WERI-Rb-1 (cell line): ENCODE measurements at places on chromosomes 6 and 20.

DNA sequence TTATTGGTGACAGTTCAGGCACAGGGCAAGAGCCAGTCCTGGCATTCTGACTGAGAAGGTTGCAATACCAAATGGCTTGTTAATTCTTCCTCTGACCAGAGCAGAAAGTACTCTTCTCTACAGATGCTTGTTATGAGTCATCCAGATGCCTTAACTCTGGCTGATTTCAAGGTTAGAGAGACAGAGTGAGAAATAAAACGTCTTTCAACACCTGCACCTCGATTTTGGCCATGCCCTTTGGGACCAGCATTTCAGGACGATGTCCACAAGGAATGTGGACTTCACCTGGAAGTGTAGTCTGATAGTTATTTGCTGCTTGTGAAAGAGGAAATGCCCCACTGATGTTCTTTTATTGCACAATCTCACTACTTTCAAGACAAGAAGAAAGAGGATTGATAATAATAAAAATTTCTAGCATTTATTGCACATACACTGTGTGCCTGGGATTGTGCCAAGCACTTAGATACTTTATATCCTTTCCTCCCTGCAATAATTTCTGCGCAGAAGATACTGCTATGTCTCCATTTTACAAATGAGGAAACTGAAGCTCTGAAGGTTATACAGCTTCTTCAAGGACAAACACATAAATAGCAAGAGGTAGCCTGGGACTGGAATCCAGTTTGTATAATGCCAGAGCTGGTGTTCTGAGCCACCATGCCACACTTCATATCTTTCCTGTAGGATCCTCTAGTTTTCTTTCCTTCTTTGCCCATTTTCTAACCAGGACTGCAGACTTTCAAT, 33.5 kb upstream of the MCM3 start:
- DNase-seq: no peak

GRCh38 chr6:31763619-31763940, 1.1 kb downstream of the SAPCD1 start:
- DNase-seq: peak; percentile 83

DNA sequence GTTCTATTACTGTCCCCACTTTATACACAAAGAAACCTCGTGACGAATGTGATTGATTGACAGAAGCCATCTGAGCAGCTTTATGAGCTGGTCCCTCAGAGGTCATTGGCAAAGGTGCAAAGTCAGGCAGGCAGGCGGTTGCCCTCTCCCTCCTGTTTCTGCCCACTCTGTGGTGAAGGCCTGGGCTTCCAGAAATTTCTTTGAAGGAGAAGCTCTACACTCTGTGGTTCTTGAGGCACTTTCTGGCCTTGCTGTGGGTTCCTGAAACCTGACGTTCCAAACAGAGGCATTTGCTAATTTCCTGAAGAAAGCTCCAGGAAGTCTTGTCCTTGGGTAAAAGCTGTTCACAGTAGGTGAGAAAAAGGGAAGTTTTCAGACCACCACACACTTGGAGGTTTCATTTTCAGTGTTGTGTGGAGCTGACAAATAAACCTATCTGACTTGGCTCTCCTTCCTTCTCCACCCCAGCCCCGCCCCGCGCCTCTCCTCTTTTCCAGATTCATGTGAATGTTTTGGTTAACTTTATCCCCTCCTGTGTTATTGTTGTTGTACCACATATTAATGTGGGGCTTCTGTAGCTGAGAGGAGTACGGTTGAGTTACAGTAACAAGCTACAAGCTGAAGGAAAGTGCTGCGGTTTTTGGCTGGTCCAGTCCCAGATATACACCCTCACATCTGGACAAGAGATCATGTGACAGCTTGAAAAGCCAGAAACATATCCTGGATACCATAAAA, 274.1 kb downstream of the CLIC5 start:
- DNase-seq: no peak

- DNase-seq: no peak
Observed at GRCh38 chr20:47274401-47275108, 81.9 kb downstream of the ZMYND8 start.

- peak; percentile 55 for DNase-seq
Observed at GRCh38 chr6:37303891-37304503, 46.1 kb upstream of the TMEM217 start.

DNA sequence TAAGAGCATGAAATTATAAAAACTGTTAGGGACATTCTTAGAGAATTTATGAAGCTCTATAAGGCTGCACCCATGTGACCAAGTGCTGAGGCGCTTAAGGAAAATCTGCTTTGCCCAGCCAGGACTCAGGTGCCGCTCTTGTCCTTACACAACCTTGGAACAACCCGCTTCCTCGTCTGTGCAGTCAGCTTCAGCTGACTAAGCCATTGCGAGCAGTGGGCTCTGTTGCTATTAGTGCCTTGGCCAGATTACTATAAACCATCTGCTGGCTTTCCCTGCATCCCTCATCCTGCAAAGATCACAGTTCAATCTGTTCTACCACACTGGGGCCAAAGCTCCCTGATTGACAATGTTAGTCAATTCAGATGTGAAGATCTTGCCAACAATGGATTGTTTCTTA, 89.1 kb upstream of the E2F3 start:
- DNase-seq: peak; percentile 99

DNA sequence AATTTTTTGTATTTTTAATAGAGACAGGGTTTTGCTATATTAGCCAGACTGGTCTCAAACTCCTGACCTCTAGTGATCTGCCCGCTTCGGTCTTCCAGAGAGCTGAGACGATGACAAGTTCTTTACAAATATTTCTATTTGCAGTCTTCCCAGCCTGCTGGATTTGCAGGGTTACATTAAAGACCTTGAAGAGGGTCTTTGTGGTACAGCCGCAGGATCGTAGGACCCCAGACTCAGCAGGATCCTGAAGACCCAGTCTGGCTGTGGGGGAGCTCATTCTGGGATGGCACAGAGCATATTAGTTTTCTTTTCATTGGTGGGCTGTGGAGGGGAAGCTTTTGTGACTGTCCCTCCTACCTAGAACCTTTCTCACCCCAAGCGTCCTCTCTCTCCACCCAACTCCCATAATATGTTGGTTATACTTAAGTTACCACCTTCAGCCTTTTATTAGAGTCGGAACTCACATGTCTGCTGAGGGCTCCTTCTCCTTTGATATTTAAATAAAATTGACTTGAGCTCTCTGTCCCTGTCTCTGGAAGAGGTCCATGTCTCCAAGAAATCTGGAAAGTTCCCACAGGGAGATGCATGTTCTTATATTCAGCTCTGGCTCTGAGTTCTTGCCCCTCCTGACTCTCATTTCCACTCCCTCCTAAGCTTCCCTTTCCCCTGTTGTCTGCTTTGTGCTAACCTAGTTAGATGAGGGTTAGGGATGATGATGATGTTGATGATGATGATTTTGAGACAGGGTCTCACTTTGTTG, 72.0 kb downstream of the TIAM2 start:
- no peak for DNase-seq

DNA sequence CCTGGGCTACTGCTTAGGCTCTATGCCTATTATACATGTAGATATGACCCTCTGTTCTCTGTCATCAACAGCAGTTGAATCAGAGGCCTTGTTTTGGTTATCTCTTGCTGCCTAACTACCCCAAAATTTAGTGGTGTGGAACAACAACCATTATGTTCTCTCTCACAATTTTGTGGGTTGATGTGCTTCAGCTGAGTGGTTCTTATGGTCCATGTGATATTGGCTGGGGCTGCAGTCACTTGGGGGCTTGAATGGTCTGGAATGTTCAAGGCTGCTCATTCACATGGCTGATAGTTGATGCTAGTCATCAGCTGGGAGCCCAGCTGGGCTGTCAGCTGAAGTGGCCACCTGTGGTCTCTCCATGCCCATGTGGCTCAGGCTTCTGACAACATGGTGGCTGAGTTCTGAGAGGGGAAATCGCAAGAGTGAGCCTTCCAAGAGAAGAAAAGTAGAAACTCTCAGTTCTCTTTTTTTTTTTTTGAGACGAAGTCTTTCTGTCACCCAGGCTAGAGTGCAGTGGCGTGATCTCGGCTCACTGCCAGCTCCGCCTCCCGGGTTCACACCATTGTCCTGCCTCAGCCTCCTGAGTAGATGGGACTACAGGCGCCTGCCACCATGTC, 47.8 kb downstream of the SHLD1 start:
- no peak for DNase-seq

- DNase-seq: no peak
Observed at GRCh38 chr6:135008941-135009290, 45.7 kb downstream of the HBS1L start.

GRCh38 chr6:136639702-136640101, 89.5 kb upstream of the MAP7 start:
- no peak for DNase-seq

DNA sequence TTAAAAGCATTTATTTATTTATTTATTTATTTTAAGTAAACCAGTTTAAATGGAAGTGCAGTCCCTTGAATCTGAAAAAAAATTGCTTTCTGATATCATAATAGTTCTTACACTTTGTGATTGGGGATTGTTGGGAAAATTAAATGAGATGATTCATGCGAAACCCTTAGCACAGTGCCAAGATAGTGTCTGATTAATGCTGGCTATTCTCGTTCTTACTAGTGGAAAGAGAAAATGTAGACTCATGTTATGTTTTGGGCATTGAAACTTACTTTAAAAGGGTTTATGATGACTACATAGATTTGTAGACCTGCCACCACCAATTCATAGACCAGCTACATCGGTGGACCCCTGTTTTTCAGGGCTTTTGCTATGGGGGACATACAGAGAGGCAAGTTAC, 229.2 kb upstream of the ZFP64 start:
- no peak for DNase-seq

DNA sequence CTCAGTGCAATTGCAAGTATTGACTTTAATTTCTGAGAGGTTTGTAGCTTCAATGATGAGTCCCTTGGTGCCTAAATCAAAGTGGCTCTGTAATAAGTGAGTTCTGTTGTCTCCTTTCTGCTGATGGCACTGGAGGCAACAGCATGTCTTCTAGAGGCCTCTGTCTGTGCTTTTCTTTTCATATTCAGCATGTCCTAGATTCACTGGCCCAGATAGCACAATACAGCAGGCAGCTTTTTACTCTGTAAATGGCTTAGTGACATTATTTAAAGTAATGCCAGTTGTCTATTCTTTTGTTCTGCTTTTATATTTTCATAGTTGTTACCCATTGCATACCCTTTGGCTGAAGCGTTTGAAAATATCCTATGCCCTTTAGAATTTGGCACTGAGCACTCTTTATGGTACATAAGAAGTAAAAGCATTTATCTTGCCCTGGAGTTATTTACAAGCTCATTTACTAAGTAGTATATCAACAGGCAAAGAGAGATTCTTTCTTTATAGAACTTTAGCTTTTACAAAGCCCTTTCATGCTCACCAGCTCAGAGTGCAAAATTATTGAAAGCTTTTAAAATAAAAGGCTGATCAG, 271.5 kb upstream of the KCNQ5 start:
- DNase-seq: no peak

GRCh38 chr20:46255440-46256104, 52.7 kb downstream of the CDH22 start:
- DNase-seq: peak; percentile 68

DNA sequence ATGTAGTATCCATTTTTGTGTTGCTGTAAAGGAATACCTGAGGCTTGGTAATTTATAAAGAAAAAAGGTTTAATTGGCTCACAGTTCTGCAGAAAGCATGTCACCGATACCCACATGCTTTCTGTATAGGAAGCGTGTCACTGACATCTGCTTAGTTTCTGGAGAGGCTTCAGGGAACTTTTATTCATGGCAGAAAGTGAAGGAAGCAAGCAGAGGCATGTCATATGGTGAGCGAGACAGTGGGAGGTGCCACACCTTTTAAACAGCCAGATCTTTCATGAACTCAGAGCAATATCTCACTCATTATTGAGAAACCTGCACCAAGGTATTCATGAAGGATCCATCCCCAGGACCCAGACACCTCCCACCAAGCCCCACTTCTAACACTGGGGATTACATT, 3.5 kb downstream of the SUMO4 start:
- DNase-seq: no peak

DNA sequence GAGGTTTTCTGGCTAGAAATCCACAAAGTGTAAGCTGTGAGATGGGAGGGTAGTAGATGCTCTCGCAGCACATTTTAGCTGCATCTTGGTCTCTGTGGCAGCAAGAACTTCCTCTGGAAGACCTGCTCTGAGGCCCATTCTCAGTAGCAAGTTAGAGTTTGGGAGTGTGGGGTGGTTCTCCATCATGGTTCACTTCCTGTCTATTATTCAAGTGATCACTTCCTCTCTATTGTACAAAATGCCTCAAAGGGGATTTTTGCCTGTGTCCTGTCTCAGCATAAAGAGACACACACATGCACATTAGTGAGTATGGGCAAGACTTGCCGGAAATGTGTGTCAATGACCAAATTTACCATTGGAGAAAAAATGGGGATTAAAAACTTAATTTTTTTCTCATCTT, 42.5 kb downstream of the LYRM2 start:
- no peak for DNase-seq

DNA sequence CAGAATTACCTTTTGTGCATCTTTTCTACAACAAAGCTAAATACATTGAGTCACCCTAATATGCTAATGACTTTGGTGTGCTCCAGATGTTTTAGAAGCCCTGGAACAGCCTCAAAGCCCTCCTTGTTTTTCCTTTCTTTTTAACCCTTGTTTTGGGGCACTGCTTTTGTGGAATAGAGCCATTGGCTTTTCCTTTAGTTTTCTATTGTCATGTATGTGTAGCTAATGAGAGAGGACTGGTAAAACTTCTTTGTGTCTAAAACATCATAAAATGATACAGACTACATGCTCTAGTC, 158.8 kb downstream of the JARID2 start:
- no peak for DNase-seq

DNA sequence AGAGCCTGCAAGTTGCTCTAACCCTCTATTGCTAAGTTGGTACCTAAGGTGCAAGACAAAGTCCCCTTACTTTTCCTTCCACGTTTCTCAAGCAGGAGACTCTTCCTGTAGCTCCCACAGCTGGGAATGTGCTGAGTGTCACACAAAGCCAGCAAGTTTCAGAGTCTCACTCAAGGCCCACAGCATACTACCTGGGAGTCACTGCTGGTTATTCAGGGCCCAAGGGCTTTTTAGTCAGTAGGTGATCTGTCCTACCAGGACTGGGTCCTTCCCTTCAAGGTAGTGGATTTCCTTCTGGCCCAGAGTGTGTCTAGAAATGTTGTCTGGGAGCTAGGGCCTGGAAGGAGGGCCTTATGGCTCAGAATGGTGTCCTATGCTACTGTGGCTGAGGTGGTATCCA, 261.9 kb upstream of the CITED2 start:
- DNase-seq: no peak

- no peak for DNase-seq
Observed at GRCh38 chr6:124254941-124255685, 451.4 kb downstream of the NKAIN2 start.

GRCh38 chr6:16374461-16375200, 136.2 kb downstream of the GMPR start:
- no peak for DNase-seq

- DNase-seq: no peak
Observed at GRCh38 chr20:61765081-61765870, 300.4 kb downstream of the TAF4 start.
